ENCODE measurements at places on chromosomes 16 and 17. TPM values are rescaled to one million over a fixed set of nuclear protein-coding genes. Genes with fewer than 3 reads are reported as not detected.

- DNase-seq = peak; percentile 6
Measured at GRCh38 chr16:54347961-54348360, 61.4 kb upstream of the IRX3 start.

DNA sequence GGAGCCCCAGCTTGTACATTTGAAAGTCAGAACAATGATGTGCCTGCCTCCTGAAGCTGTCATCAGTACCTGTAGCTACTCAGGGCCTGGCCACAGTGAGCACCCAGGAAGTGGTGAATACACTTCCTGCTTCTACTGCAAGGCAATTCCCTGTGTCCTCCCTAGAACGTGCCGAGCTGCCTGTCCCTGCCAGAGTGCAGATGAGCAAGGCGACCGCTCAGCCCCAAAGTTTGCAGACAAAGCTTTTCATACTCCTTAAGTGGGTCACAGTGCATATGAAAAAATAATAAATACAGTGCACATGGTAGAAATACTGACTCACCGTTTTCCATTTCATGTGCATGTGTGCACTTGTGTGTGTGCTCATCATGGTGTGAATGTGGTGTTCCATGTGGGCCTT, 77.3 kb downstream of the MPRIP start:
- peak; percentile 52 for DNase-seq

DNA sequence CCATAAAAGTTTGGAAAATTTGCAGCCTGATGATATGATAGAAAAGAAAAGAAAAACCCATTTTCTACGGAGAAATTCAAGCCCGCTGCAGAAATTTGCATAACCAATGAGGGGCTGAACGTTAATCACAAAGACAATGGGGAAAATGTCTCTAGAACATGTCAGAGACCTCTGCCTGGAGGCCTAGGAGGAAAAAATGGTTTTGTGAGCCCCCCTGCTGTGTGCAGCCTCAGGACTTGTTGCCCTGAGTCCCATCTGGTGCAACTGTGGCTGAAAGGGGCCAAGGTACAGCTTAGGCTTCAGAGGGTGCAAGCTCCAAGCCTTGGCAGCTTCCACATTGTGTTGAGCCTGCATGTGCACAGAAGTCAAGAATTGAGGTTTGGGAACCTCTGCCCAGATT, 1267.4 kb upstream of the GOT2 start:
- DNase-seq = no peak

Gene CHST4
- total RNA-seq = 0.43 TPM

GRCh38 chr17:76841776-76842405, 26.3 kb upstream of the MGAT5B start:
- no peak for DNase-seq

DNA sequence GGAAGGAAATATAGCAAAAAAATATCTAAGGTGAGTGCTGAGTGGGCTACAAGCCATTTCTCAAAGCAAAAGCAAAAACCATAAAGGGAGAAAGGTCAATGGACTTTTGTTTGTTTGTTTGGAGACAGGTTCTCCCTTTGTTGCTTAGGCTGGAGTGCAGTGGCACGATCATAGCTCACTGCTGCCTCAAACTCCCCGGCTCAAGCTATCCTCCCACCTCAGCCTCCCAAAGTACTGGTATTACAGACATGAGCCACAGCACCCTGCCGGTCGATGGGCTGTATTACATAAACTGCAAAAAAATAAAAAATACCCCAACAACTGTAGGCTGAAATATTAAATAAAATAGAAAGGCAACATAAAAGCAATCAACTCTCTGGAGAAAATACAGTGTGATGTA, 3.5 kb upstream of the RBBP6 start:
- no peak for DNase-seq

GRCh38 chr16:83940119-83940518, 12.9 kb upstream of the OSGIN1 start:
- no peak for DNase-seq

Gene ABCA9
- not detected for total RNA-seq

Gene OR3A3
- total RNA-seq = not detected

- DNase-seq = no peak
Measured at GRCh38 chr17:36532435-36532975, 2.2 kb downstream of the MYO19 start.

Gene LGALS9B
- not detected for total RNA-seq

GRCh38 chr17:75084039-75084660, 3.6 kb upstream of the SLC16A5 start:
- DNase-seq = no peak

DNA sequence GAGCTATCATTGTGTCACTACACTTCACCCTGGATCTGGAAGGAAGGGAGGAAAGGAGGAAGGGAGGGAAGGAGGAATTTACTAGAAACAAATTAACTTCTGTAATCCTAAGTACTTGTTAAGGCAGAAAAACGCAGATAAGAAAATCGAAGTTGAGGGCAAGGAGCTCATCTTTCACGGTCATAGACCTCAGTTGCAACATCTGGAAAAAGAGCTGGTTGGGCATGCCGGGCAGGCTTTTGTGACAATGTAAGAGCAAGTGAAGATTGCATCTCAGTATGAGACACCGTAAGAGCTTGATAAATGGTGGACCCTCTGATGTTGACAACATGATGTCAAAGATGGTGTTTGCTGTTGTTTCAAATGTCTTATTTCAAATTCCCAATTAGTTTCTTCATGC, 721.5 kb downstream of the MAF start:
- DNase-seq = no peak

Gene CBX2
- total RNA-seq = 7.1 TPM
